ENCODE measurements at places on chromosomes 12 and 14. TPM values are rescaled to one million over a fixed set of nuclear protein-coding genes. Genes with fewer than 3 reads are reported as not detected.

DNA sequence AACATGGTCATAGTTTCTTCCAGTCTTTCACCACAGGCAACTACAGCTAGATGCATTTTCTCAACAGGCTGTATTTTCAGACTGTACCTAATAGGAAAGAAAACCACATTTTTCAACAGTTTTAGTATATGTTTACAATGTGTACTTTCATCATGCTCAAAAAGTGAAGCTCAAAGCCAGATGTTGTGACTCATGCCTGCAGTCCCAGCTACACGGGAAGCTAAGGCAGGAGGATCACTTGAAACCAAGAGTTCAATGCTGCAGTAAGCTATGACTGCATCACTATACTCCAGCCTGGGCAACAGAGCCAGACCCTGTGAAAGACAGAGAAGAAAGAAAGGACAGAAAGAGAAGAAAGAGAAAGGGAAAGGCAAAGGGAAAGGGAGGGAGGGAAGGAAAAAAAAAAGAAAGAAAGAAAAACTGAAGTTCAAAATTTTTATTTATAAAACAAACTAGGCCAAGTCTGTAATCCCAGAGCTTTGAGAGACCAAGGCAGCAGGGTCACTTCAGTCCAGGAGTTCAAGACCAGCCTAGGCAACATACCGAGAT, 25.5 kb downstream of the GXYLT1 start:
- no peak for DNase-seq

MYH6 gene
- 0.05 TPM for total RNA-seq

CCDC177 gene
- total RNA-seq = 0.05 TPM

DNA sequence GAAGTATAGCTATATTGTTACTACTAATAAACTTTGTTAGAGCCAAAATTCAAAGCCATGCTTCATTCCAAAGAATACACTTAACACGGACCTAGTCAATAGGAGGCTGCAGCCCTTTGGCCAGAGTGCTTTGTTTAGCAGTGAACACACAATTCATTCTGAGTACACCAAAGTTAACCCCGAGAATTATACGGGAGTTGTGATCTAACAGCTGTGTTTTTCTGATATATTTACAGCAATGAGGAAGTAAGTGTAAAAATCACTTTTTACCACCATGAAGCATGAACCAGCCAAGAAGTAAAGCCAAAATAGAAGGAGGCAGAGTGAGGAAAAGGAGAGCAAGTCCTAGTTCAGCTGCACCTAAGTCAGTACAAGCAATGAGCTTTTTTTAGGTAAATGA, 156.8 kb upstream of the PDE3A start:
- DNase-seq = no peak

DNA sequence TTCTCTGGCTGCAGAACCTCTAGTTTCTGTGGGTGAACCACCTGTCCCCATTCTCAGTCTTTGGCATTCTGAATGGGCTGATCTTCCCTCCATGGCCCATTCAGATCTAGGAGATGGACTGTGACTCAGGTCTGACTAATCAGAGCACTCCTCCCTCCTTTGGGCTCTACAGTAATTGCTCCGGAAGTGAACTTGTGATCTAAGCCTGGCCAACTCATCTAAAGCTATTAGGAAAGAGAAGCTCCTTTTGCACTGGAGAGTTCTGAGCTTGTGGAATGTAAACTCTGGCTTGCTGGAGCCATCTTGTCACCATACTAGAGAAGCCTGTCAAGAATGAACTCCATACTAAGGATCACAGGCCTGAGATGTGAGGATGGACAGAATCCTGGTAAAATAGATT, 168.2 kb downstream of the SUDS3 start:
- no peak for DNase-seq

TSPAN8 gene
- 0.33 TPM for total RNA-seq

- DNase-seq = no peak
Measured at GRCh38 chr12:69897744-69898143, 72.7 kb downstream of the MYRFL start.

GRCh38 chr14:64602826-64603225, 53.1 kb downstream of the PPP1R36 start:
- DNase-seq = no peak

CIT gene
- total RNA-seq = 9.1 TPM

DNA sequence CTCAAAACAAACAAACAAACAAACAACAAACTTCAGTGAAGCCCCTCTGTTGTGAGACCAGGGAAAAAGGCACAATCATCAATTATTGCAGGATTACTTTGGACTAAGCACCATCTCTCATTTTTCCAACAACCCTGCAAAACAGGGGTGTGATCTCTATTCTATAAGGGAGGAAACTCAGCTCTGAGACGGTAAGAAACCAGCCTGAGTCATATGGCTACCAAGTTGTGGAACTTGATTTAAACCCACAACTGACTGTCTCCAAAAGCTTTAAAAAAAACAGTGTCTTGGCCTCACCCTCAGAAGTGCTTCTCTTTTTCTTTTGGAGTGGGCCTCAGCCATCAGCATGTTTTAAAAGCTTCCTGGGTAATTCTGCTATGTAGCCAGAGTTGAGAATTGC, 49.8 kb downstream of the RIN3 start:
- DNase-seq = no peak

DNA sequence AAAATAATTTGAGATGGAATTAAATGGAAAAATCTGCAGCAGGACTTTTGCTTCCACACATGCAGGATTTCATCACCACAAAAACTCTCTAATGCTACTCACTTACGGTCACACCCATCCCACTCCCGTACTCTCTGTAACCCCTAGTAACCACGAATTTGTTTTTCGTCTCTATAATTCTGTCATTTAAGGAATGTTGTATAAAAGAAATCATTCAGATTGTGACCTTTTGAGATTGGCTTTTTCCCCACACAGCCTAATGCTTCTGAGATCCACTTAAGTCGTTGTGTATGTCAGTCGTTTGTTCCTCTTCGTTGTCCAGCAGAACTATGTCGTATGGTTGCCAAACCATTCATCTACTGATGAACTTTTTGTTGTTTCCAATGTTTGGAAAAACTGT, 19.8 kb upstream of the PZP start:
- no peak for DNase-seq

GRCh38 chr12:111156304-111156703, 212.6 kb downstream of the PHETA1 start:
- no peak for DNase-seq

RTL1 gene
- under 0.01 TPM for total RNA-seq

GRCh38 chr12:20368114-20368650, at the start of gene PDE3A:
PDE3A (plus strand) TSS chr12:20368537; CDS start chr12:20369285, 748 bp downstream.
- no peak for DNase-seq

SAMD15 gene
- 1.4 TPM for total RNA-seq

SMCO2 gene
- 0.71 TPM for total RNA-seq

DNA sequence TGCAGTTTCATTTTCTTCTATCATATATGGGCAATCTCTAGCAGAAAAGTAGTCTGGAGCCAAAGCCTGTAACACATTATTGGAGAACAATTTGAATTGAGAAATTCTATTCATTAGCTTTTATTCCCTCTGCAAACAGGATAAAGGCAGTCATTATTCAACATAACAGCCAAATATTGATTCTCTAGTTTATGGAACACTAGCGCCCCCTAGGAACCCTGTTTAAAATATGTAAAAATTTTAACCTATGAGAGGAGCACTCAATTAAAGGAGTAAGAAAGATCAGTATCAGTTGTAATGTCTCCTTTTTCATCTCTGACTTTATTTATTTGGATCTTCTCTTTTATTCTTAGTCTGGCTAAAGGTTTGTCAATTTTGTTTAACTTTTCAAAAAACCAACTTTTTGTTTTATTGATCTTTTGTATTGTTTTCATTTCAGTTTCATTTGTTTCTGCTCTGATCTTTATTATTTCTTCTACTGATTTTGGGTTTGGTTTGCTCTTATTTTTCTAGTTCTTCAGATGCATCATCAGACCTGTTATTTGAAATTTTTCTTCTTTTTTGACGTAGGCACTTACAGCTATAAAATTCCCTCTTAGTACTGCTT, 4.8 kb upstream of the LMNTD1 start:
- DNase-seq = no peak

- DNase-seq = no peak
Measured at GRCh38 chr14:31430634-31431264, 10.4 kb upstream of the HEATR5A start.

VIPAS39 gene
- 19.3 TPM for total RNA-seq

- DNase-seq = no peak
Measured at GRCh38 chr14:63394432-63394831, 75.7 kb upstream of the GPHB5 start.

- DNase-seq = no peak
Measured at GRCh38 chr14:77660754-77661153, 44.3 kb upstream of the SPTLC2 start.

DNA sequence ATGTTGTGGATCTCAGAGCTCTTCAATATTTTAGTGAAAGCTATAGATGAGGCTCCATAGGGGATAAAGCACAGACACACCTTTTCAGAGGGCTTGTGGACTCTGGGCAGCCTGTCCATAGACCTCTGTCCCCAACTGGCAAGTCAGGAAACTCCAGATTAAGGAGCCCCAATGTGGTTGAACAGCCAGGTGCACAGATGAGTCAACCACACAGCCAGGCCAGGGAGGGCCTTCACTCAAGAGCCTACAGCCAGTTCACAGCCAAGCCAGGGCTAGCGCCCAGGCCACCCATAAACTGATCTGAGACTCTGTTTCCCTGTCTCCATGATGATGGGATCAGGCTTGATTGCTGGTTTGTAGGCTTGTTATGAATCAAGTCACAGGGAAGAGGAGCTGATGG, 1.0 kb upstream of the BDKRB2 start:
- DNase-seq = no peak

DNA sequence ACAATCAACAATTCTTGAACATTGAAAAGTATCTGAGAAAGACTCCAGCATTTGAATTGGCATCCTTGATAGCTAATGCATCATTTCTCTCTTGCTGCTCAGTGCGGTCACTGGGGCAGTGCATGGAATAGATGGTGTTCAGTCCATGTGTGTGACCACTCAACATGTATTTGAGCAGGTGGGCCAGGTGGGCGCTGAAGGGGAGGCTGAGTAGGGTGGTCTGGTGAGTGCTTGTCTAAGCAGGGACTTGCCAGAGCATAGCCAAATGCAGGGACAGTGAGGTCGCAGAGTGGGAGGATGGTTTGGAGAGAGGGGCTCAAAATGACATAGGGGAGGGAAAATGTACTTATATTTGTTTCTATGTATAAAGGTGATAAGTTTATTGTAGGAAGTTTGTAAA, 409.0 kb downstream of the TMEM121 start:
- DNase-seq = no peak

DNA sequence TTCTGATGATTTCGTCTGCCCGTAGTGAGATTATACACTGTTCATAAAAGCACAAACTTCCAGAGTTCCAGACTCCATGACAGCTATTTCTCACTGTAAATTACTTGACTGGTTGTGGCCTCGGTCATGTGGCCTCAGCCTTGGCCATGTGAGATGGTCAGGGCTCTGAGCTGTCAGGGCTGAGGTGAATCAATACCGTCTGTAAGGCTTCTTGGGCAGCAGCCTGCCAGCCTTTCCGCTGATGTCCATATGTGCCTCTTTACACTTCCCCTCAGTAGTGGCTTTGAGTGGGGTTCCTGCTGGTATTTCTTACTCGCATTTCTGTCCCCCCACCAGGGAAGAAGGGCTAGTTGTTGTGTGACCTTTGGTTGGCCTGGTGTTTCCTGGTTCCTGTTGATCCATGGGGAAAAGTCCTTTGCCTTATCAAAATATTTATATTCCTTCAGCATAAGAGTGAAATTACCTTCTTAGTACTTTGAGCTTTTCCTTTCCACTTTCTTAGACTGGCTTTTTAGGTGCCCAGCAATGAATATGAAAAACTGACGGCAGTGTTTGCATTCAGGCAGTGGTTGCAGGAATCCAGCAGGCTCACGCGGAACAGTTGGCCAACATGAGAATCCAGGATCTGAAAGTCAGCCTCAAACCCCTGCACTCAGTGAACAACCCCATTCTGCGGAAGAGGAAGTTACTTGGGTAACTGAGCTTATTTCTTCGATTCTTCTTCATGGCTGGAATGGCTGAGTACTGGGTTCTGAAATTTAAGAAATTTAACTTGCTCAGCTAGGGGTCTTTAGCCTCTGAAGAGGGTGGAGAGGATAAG, 46.1 kb downstream of the MAPKAPK5 start:
- DNase-seq = no peak

GRCh38 chr12:120943482-120943881, 34.9 kb upstream of the HNF1A start:
- DNase-seq = no peak

DNA sequence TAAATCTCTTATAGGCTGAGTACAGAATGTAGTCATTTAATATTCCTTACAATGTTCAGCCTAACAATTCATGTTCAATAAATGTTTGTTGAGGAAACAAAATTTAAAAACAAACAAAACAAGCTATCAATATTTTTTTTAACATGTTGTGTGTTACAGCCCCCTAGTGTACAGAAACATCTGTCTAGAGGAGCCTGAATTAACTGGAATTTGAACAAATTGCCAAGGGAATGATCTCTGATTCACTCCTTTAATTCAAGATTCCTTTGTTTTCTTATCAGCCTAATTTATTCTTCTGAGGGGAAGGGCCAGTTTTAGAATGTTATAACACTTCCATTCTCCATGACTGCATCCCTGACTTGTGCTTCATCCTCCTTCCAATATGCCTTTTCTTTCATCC, 127.2 kb downstream of the CMAS start:
- no peak for DNase-seq

DNA sequence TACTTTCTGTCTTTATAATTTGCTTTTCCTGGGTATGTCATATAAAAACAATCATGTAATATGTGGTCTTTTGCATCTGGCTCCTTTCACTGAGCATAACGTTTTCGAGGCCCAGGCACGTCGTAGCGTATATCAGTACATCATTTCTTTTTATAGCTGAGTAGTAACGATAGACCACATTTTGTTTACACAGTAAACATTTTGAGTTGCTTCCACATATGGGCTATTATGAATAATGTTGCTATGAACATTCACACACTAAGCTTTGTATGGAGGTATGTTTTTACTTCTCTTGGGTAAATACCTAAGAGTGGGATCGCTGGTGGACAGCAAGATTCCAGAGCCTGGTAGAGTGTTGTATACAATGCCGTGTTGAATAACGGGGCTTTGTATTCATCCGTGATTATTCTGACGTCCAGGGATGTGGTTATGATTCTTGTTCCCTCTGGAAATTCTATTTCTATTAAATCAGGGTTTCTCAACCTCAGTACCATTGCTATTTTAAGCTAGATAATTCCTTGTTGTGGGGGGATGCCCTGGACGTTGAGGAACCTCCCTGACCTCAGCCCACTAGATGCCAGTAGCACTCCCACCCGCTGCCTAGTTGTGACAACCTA, 38.9 kb upstream of the CIT start:
- DNase-seq = no peak

GRCh38 chr12:107057071-107057834, 36.1 kb downstream of the CRY1 start:
- no peak for DNase-seq

GRCh38 chr12:57420482-57420881, 10.4 kb downstream of the R3HDM2 start:
- DNase-seq = no peak

DNA sequence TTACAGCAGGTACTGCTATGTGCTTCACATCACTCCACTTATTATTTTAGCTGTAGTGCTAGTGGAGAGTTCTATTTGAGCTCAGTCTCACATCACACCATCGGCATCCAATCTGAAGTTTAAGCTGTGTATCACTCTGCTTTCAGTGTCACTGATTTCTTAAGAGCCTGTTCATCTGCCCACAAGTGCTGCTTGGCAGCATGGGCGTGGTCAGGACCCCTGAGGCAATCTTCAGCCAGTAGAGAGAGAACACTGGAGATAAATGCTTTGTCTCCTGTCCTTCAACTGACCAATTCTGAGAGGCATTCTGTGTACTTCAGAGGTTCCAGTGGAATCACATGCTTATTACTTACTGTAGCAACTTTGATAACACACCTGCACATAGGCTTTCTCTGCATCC, 728.8 kb downstream of the RPS29 start:
- DNase-seq = no peak

- no peak for DNase-seq
Measured at GRCh38 chr14:88029500-88029899, 24.6 kb downstream of the GPR65 start.

FOXA1 gene
- total RNA-seq = 0.09 TPM

TSHR gene
- total RNA-seq = 20.1 TPM
